ENCODE measurements at places on chromosomes 6 and 20. TPM values are rescaled to one million over a fixed set of nuclear protein-coding genes. Genes with fewer than 3 reads are reported as not detected.

NOX3 gene
- total RNA-seq: not detected

C20orf204 gene
- 1.2 TPM for total RNA-seq

PPP1R3G gene
- total RNA-seq: 8.9 TPM

NKX2-4 gene
- total RNA-seq: not detected

CLPSL2 gene
- not detected for total RNA-seq

HRH3 gene
- total RNA-seq: not detected

TREML2 gene
- 0.72 TPM for total RNA-seq

HLA-DOA gene
- 0.72 TPM for total RNA-seq

DACT2 gene
- 8.7 TPM for total RNA-seq

PPP1R3D gene
- 8.4 TPM for total RNA-seq

FAM184A gene
- 8.7 TPM for total RNA-seq

DEFB132 gene
- total RNA-seq: 2.4 TPM

PMEPA1 gene
- total RNA-seq: 14.7 TPM

ANKEF1 gene
- 7.7 TPM for total RNA-seq

SDCBP2 gene
- 7.9 TPM for total RNA-seq

PKIB gene
- 8.7 TPM for total RNA-seq

LRRC1 gene
- total RNA-seq: 17.8 TPM

MRAP2 gene
- 4.1 TPM for total RNA-seq

INSM1 gene
- total RNA-seq: not detected

SLC35D3 gene
- total RNA-seq: 0.72 TPM

MYH7B gene
- total RNA-seq: not detected

ULBP3 gene
- not detected for total RNA-seq

VAPB gene
- total RNA-seq: 26.0 TPM

PRSS16 gene
- total RNA-seq: not detected

FOXA2 gene
- 0.48 TPM for total RNA-seq

TMEM217 gene
- 3.4 TPM for total RNA-seq

CST1 gene
- not detected for total RNA-seq

SAMD5 gene
- 21.2 TPM for total RNA-seq

SRMS gene
- total RNA-seq: not detected

LY86 gene
- total RNA-seq: 2.2 TPM

L3MBTL3 gene
- total RNA-seq: 12.0 TPM

SPAG4 gene
- 15.6 TPM for total RNA-seq

GHRH gene
- total RNA-seq: not detected

ZBTB22 gene
- 14.0 TPM for total RNA-seq

PLAGL2 gene
- 1.2 TPM for total RNA-seq

MROH8 gene
- 2.4 TPM for total RNA-seq

TINAG gene
- total RNA-seq: 0.24 TPM

ADGRF5 gene
- total RNA-seq: 2.2 TPM

TGM3 gene
- not detected for total RNA-seq

JARID2 gene
- total RNA-seq: 8.4 TPM

F13A1 gene
- total RNA-seq: 299 TPM

SOBP gene
- total RNA-seq: 29.6 TPM

APOBEC2 gene
- 1.2 TPM for total RNA-seq

PLEKHG1 gene
- 11.6 TPM for total RNA-seq

CSNK2B gene
- total RNA-seq: 36.6 TPM

C6orf132 gene
- total RNA-seq: 6.0 TPM

GRM4 gene
- total RNA-seq: 0.96 TPM

POU3F2 gene
- 1.4 TPM for total RNA-seq

All from umbilical cord (tissue), 2 donors.